Stimulated activated CD8-positive, alpha-beta memory T cell treated with anti-CD3 and anti-CD28 coated beads, Interleukin-12 subunit alpha, Interleukin-12 subunit beta, amount 100 ng/mL, for 4 hours (primary cell): ENCODE measurements at places on chromosomes 16 and 17.

- DNase-seq = no peak
Observed at GRCh38 chr16:23387666-23388065, 65.3 kb downstream of the COG7 start.

GRCh38 chr16:24577167-24577566 is 37.8 kb downstream of the RBBP6 start:
- no peak for DNase-seq

DNA sequence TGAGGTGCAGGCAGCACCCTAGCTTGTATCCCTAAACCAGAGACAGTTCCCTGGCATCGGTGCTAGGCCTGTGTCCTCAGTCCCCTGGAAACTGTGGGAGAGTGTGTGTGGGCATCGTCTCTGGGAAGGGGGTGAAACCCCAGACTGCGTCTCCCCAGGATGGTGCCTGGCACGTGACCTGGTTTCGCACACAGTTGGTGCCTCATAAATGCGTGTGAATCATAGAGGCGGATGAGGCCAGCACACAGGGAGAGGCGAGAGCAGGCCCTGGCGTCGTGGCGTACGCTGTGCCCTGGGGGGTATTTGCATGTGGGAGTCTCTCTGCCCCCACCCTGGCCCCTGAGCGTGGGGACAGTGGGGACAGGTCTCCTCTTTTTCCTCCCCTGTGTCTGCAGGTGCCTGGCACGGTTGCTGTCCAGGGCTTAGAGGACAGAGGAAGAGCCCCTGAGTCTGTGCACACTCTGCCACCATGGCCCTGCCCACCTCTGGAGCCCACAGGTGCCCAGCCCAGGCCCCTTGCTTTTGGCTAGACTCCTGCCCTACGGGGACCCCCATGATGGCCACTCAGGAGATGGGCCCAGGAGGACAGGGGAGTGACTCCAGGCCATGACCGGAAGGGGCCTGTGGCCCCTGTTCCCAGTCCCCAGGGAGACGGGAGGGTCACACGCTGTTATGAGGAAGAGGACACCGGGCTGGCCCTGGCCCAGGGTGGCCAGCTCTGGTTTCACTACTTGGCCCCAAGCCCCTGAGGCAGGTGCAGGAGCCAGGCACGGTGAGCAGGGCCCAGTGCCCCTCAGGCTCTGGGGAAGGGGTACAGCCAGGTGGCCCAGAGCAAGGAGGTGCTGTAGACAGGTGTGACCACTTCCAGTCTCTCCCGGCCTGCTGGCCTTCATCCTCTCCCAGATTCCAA is 1.3 kb upstream of the FSCN2 start:
- no peak for DNase-seq

- no peak for DNase-seq
Observed at GRCh38 chr17:72887917-72888316, 204.6 kb downstream of the SLC39A11 start.

GRCh38 chr17:77214743-77215142 is 74.0 kb downstream of the SEC14L1 start:
- no peak for DNase-seq
